ENCODE measurements at places on chromosomes 6 and 20.

- no peak for DNase-seq
These were observed 969.2 kb upstream of the SLC35B3 start for GRCh38 chr6:9404351-9405146.

- no peak for DNase-seq
These were observed 607.3 kb upstream of the CITED2 start for GRCh38 chr6:139981768-139982181.

- DNase-seq, result no peak
These were observed 989 bp downstream of the FITM2 start for GRCh38 chr20:44309763-44310663.

- no peak for DNase-seq
These were observed 27.0 kb downstream of the TMEM14A start for GRCh38 chr6:52697903-52698302.

DNA sequence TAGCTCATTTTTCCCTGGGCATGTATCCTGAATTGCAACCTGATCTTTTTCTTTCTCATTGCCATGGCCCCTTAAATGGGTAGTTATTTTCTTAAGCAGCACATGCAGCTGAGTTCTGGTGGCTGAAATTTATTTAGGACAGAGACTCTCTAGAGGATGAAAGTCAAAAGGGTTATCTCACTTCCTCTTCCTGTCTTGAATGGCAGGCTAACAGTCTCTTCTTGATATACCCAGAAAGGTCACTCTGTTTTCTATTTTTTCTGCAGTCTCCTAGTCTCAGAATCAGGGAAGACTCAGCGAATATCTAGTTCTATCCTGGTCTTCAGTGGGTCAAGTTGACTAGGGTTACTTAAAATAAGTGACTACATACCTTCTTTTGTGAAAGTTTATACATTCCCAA, 243.3 kb downstream of the EPHA7 start:
- no peak for DNase-seq

GRCh38 chr6:137811121-137811915, 55.7 kb upstream of the TNFAIP3 start:
- DNase-seq, result peak; percentile 56

- no peak for DNase-seq
These were observed 146.7 kb upstream of the MLN start for GRCh38 chr6:33950472-33950881.

GRCh38 chr6:1962201-1962600, 283.2 kb downstream of the GMDS start:
- no peak for DNase-seq

DNA sequence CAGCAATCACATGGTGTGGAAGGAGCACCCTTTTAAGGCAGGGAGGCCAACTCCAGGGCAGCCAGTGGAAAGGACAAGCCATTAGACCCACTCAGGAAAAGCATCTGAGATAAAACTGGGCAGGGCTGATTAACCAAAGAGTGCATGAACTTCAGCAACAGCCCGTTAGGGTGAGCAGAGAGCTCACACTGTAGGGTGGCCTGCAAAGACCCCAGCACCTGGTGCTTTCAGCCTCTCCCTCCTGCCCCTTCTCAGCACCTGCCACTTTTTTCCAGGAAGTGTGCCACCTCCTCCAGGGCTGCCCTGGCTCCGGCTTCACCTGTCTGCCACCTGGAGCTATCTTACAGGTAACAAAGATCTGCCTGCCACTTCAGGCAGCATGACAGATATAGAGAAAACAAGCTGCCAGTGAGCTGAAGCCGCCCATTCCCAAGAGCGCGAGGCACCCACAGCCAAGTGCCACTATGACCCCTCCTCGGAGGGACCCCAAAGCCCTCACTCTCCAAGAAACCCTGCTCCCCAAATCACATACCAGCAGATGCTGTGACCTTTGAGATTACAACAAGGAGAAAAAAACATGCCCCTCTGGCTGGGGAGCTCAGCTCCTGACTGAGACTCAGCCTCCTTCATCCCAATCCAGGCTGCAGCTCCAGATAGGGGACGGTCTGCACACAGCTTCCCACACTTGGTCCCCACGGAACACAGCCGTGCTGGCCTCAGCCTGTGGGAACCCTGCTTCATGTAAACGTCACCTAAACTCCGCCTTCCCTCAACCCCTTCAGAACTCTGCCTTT, 71.2 kb downstream of the ABHD12 start:
- no peak for DNase-seq

- no peak for DNase-seq
These were observed 1.6 kb downstream of the MAP1LC3A start for GRCh38 chr20:34560141-34560523.

DNA sequence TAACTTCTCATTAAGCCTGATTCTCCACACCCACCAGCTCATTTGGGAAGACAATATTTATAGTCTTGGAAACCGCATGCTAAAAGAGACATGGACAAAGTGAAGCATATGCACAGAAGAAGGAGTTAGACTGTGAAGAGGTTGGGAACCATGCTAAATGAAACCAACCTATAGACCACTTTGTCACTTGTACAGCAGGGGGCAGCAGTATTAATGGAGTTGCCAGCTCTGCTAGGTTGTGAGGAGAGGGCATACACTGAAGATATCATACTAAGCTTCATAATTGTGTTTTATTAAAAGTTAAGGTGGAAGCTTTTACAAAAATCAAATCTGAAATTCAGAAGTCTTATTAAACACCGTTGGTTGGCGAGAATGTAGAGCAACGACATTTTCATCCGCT, 38.3 kb upstream of the HMGCLL1 start:
- no peak for DNase-seq

DNA sequence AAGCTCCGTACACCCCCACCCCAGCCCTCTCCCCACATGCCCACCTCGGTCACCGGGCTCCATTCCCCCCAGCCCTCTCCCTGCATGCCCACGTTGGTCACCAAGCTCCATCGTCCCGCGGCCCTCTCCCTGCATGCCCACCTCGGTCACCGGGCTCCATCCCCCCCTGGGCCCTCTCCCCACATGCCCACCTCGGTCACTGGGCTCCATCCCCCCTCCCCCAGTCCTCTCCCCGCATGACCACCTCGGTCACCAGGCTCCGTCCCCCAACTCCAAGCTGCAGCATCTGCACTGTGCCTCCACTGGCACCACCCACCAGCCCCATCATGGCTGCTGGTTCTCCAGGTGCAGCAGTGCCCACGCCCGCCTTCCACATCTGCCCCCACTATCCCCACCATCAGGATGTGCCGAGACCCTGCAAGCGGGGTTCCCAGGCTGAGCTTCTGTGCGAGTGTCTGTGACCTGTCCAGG, 16.8 kb downstream of the TAF4 start:
- DNase-seq, result no peak

- no peak for DNase-seq
These were observed 8.4 kb downstream of the GMDS start for GRCh38 chr6:2237001-2237400.

- no peak for DNase-seq
These were observed 60.5 kb downstream of the GJA10 start for GRCh38 chr6:89954721-89955148.

DNA sequence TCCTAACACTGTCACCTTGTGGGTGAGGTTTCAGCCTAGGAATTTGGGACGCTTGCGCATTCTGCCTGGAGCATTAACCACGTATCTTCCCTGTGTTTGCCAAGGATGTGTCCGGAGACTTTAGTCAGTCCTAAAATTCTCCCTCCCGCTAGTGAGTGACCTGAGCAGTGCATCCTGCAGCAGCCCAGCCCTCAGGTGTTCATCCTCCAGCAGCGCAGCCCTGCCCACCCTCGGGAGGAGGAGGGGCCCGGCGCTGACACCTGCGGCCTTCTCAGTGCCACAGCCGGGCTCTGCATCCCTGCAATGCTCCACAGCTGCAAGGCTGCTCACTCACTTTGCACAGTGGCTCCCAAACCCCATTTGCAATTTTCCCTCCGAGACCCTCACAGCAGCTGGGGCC, 79.5 kb downstream of the ERMARD start:
- no peak for DNase-seq

DNA sequence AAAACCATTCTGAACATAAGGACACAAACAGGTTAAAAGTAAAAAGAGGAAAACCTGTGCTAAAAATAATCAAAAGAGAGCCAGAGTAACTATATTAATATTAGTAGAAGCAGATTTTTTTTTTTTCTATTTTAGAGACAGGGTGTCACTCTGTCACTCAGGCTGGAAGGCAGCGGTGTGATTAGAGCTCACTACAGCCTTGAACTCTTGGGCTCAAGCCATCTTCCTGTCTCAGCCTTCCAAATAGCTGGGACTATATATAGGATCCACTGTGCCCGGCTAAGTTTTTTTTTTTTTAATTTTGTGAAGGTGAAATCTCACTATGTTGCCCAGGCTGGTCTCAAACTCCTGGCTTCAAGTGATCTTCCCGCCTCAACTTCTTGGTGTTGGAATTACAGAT, 33.4 kb upstream of the PLN start:
- no peak for DNase-seq

DNA sequence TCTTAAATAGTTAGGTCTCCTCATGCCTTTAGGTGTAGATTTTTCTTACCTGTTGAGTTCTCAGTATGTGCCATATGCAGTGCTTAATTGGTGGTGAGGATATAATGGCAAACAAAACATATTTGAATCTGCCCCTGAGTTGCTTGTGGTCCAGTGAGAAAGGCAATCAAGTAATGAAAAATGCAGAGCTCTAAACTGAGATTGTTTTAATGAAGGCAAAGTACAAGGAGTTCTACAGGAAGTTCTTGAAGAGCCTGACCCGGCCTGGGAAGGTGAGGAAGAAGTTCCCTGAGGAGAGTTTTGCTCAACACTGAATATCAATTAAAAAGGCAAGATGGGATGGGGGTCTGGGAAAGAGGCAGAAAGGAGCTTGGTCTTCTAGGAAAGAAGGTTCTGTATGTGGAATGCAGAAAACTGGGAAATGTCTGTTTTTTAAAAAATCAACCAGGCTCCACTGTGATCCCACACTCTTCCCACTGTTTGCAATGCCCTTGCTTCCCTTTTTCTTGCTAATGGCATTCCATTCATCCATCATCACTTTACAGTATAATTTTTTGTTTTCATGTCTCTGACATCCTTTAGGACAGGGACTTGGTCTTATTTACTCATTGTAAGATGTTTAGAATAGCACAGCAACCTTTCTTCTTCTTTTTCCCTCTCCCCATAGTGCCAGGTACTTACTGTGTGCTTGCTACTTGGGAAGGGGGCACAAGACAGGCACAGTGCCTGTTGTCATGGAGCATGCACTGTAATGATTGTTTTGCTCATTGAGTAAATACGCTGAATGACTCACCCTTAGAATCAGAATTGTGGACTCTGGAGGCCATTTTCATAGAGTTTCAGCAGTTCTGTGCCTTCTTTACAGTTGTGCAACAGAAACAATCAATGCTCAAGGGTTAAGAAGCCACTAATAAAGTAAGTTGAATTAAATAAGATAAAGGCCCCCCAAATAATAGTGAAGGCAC, 64.3 kb downstream of the ANKS1A start:
- no peak for DNase-seq

GRCh38 chr6:50213146-50213545, 163.4 kb upstream of the DEFB112 start:
- DNase-seq, result no peak

GRCh38 chr6:38248500-38249234, 391.1 kb downstream of the BTBD9 start:
- no peak for DNase-seq

- DNase-seq, result no peak
These were observed 14.8 kb upstream of the CALHM6 start for GRCh38 chr6:116446399-116446798.

DNA sequence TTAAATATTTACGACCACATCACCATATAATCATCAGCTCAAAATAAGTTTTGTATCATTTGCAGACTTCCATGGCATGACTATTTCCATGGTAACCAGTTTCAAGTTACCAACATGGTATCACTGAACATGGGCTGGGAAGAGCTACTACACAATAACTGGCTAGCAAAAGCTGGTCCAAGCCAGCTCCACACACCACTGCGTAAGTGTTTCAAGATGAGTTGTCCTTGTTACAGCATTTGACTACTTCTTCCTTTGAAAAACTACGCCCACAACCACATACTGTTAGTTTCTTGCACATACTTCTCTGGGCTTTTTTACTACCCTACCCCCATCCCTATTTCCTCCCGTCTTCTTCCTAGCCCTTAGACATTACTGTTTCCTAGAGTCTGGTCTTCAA, 8.5 kb downstream of the CD164 start:
- DNase-seq, result no peak

DNA sequence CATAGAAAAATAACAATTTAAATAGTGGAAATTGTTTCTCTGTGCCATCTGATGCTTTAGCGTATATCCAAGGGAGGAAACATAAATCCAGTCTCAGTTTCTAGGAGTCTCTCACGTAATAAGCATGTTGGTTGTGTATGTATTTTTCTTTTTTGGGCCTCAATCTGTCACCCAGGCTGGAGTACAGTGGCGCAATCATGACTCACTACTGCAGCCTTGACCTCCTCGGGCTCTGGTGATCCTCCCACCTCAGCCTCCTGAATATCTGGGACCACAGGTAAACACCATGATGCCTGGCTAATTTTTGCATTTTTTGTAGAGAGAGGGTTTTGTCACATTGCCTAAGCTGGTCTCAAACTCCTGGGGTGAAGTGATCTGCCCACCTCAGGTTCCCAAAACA, 78.6 kb upstream of the PLN start:
- no peak for DNase-seq

GRCh38 chr6:19715167-19715551, 122.0 kb upstream of the ID4 start:
- DNase-seq, result no peak

DNA sequence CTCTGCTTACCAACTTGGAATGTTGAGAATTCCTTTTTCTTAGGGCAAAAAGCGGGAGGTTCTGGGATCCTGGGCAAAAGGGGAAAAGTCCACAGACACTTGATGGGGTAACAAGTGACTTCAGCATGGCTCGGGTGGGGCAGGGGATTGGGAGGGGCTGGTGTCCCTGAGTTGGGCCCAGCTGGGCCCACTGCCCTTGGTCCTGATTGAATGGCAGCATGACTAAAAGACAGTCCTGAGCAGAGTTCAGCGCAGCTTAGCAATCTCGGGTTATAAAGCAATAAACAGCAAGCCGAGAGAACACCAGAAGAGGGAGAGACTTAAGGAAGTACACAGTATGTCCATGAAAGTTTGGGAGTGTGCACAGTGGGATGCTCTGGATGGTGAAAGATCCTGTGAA, 5.6 kb downstream of the PPP2R5D start:
- no peak for DNase-seq

DNA sequence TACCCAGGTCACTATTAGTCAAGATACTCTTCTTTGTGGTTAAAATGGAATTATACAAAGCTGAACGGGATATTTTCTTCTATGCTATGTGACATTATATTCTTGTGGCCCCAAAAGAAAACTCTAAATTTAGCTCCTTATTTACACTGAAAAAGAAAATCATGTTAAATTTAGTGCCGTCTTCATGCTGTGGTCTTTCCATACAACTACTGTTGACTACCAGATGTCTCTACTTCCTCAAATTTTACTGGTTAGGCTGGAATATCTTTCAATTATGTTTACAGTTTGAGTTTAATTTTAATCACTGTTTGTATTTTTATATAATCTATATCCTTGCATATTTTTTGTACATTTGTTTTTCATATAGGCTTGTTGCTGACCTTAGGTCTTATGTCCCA, 95.6 kb upstream of the FOXO3 start:
- no peak for DNase-seq

- DNase-seq, result no peak
These were observed 27.0 kb upstream of the RNF144B start for GRCh38 chr6:18360188-18360587.

- no peak for DNase-seq
These were observed 8.1 kb downstream of the TAGAP start for GRCh38 chr6:159036673-159037072.

Data from stimulated activated CD8-positive, alpha-beta memory T cell treated with anti-CD3 and anti-CD28 coated beads, Interleukin-2, amount 100 ng/mL, for 1 hour (primary cell).